NCI-H460 (cell line): ENCODE measurements at places on chromosomes 7 and 10.

DNA sequence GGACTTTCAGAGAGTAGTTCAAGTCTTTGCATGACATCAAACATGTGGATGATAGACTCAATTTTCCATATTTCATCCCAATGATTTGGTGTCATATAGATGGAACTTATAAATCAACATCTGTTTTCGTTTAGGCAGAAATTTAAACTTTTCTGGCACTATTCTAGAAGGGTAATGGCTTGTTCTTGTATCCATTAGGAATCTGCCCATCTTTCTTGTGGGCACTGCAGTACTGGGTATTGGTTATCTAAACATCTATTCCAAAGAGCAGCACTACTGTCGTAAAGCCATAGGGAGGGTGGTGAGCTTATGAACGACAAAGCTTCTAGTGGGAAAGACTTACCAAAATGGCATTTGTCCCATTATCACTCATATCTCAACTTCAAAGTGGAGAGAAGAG is 273.5 kb downstream of the TWIST1 start:
- DNase-seq: no peak

DNA sequence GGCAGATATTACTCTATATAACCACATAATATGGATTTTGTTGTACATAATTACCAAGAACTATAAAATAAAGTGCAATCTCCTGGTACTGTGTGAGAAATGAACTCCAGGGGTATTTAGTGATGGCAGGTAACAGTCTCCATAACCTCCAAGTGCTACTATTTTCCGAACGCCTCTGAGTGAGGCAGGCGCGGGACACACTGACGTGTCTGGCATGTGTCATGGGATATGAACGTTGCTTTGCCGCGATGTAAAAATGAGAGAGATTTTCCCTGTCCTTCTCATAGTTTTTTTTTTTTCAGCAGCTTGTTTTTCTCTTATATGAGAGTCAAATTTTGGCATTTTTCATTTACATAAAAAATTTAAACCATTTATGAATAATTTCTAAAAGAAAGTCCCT is 3.6 kb downstream of the ADARB2 start:
- DNase-seq: no peak

- no peak for DNase-seq
Observed at GRCh38 chr7:47751043-47751442, 169.1 kb upstream of the TNS3 start.

DNA sequence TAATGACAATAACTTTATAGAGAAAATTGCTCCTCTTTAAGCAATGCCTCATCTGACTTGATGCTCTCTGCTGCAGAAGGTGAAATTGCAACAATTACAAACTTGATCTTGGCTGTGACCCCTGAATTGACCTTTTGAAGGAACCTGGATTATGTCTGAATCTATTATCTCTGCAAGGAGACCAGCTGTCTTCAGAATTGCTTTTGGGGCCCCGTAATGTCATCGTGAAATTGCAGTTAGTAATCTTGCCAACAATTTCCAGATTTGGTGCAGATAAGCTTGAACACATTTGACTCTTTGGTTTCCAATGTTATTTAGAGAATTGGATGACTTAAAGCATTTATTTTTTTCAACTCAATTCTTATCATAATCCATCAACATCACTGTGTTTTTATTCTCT is 520.6 kb downstream of the CCSER2 start:
- no peak for DNase-seq
